ENCODE measurements at places on chromosomes 2 and 18. TPM values are rescaled to one million over a fixed set of nuclear protein-coding genes. Genes with fewer than 3 reads are reported as not detected.

IL36RN gene
- not detected for total RNA-seq

DNA sequence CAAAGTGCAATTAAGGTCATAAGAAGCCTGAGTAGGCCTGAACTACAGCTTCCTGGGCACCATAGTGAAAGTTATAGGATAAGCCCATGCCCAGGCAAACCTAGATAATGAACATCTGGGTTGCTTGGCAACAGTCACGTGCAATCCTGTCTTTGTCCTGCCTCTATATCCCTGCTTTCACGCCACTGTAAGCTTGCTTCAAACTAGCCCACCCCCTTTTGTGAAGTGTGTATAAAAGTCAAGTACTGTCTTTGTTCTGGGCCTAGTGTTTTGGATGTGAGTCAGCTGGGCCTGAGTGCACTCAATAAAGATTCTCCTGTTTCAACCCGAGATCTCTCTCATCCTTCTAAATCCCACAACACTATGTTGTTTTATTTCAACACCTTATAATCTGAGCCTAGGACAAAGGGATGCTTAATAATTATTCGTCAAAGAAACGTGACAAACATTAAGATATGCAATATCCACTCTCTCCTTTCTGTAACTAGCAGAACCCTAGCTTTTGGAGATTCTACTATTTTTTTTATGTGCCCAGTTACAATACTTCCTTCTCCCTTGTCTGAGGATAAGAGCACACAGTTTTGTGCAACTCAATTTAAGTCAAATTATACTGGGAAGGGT, 927.8 kb downstream of the SUCLG1 start:
- DNase-seq: no peak

GRCh38 chr18:70991577-70991976, 702.7 kb downstream of the SOCS6 start:
- DNase-seq: no peak

DNA sequence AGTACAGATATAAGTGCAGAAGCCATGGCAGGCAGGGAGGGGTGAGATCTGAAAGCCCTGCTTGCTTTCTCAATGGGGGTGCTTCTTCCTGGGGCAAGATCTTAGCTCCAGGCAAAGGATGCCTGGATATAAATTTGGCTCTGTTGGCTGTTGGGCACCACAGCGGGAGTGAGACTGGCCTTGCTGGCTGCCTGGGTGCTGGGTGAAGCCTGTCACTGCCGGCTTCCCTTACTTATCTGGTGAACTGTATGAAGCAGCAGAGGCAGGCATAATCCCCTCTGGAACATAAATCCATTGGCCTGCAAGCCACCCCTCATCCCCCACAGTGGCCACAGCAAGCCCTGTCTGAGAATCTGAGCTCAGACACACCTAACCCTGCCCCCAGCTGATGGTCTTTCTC, 27.4 kb upstream of the SP140L start:
- DNase-seq: no peak
